NCI-H748 treated with DMSO at 0.1 percent for 48 hours (cell line): ENCODE measurements at places on chromosomes 3 and 15.

DNA sequence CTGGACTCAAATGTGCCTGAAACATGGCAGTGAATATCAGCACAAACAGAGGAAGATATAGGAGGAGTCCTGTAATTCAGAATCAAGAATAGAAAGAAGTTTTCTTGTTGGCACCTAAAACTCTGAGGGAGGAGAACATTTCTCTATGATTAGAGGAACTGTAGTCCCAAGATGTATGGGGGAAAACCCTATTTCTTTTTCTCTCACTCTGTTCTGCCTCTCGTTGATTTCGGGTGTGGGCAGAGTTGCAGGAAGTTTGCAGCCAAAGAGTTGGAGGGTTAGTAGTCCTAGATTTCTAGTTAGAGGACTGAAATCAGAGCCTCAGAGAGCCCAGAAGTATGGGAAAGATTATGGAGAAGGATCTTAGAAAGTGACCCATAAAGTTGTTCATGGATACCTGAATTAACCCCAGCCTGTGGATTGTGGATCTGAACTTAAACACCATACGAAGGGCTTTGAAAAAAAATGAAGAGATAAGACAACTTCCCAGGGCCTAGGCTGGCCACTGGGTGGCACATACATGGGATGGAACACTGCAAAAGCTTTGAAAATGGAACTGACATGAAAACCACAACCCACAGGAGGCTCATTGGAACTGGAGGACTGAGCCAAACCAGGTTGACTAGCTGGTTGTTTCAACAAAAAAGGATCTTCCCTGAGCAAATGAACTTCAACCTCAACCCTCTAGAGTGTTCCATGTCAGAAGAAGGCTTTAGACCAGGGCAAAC is 34.6 kb downstream of the FMN1 start:
- DNase-seq = no peak

DNA sequence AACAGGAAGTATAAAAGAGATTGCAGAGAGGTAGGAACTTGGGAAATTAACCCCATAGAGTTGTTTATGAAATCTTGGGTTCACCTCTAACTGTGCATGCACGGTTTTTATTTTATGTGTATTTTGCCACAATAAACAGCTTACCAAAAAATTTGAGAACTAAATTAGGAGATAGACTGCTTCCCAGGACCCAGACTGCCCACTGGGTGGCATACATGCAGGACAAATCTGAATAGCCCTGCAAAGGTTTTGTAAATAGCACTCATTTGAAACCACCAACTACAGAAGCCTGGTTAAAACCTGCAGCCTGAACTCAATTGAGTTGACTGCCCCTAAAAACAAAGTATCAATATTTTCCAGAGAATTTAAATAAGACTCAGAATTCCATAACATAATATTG is 96.4 kb upstream of the SLCO2A1 start:
- no peak for DNase-seq

- no peak for DNase-seq
Measured at GRCh38 chr15:88695101-88695500, 56.3 kb downstream of the ISG20 start.

GRCh38 chr3:3851621-3852323 is 52.5 kb downstream of the LRRN1 start:
- no peak for DNase-seq

GRCh38 chr3:194086388-194087075 is 49.4 kb upstream of the HES1 start:
- DNase-seq = no peak

GRCh38 chr3:107767897-107768605 is 245.3 kb downstream of the BBX start:
- DNase-seq = no peak

- DNase-seq = no peak
Measured at GRCh38 chr15:80929689-80930088, 59.9 kb downstream of the MESD start.

DNA sequence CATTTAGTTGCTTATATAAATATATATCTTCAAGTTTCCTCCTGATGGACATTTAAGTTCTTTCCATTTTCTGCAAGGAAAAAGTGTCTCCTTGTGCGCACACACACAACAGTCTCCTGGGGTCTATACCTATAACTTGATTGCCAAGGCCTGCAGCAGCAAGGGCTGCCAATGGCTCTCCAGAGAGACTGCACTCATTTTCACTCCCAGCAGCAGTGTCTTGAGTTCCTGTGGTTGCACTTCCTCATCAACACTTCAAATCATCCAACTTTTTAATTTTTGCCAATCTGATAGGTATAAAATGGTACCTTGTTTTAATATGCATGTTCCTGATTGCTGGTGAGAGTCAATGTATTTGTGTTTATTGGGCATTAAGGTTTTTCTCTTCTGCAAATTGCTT is 23.1 kb downstream of the TNFAIP8L3 start:
- no peak for DNase-seq

- no peak for DNase-seq
Measured at GRCh38 chr3:31882895-31883294, 98.2 kb downstream of the OSBPL10 start.

GRCh38 chr3:43921056-43921648 is 230.4 kb downstream of the ABHD5 start:
- no peak for DNase-seq

DNA sequence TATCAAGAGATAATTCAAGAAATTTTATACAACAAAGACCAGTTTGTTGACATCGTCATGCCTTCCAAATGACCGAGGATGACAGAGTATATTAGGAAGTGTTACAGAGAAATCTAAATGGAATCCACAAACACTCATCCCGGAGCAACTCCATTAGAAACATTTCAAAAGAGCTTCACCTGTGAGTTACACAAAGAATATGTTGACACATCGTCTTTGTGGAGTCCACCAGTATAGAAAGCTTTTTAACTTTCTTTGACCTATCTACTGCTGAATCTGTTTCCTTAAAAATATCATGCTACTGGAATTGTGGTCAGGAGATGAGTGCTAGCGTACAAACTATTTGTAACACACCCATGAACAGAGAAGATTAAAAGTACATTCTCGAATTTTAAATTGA is 130.4 kb downstream of the SUCLG2 start:
- DNase-seq = no peak

GRCh38 chr3:171470714-171471227 is 10.6 kb upstream of the TNIK start:
- no peak for DNase-seq

GRCh38 chr15:83323296-83323711 is 38.8 kb upstream of the BNC1 start:
- no peak for DNase-seq

GRCh38 chr3:156661155-156661554 is 13.2 kb upstream of the TIPARP start:
- DNase-seq = no peak

DNA sequence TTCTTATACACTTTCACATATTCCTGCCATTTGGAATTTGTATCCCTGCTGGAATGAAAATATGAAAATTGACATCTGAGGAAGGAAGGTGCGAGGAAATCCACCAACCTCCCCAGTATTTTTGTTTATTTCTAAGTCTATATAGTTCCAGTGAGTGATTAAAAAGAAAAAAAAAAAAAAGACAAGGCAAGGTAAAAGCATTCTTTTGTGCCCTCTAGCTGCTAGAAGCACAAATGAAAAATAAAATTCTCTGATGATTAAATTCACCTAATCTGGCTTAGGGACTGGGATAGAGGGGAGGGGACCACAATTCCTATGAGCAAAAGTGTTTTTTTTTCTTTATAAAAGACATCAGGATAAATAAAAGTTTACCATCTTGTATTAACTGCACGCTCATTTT is 370.9 kb downstream of the NR2F2 start:
- no peak for DNase-seq

DNA sequence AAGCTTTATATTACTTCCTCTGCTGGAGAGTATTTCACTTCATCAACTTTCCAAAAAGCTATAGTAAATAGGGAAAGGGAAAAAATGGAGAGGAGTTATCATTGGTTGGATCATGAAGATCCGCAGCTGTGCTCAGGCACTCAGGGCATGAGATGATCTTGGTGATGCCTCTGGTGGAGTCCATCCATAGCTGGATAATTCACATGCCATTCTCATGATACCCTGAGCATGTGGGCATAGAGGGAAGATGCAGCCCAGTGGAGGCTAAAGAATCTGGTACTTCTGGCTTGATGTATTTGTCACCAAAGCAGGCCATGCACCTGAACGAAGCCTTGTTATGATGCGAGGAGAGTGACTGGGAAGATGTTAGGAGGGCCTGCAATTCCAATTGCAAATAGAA is 150.2 kb downstream of the CHST2 start:
- DNase-seq = no peak

GRCh38 chr3:174891524-174892203 is 32.5 kb downstream of the NAALADL2 start:
- no peak for DNase-seq

DNA sequence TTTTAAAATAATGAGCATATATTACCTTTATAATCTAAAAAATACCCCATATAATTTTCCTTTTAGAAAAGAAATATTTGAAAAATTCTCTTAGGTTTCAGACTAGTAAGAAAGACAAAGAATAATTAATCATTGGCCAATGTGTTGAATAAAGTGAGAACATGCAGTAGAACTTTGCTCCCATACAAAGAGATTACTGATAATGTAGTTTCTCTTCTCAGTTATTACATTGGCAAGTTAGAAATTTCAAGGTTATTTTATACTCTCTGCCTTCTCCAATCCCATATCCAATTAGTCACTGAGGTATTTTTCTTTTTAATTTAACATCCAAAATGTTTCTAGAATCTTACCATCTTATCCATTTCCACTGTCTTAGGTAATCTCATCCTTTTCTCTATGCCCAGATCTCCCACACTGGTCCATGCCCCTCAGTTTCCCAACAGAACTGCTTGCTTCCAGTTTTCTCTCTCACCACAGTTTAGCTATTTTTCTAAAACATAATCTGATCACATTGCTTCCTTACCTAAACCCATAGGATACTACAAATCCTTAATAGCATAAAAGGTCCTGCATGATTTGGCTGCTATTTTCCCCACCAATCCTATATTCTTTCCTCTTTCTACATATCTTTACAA is 10.8 kb downstream of the XRN1 start:
- no peak for DNase-seq

GRCh38 chr3:20091331-20092047 is 51.2 kb downstream of the KAT2B start:
- no peak for DNase-seq

GRCh38 chr3:119729996-119730395 is 27.2 kb downstream of the CFAP91 start:
- DNase-seq = no peak
